ENCODE measurements at places on chromosomes 13 and 19.

DNA sequence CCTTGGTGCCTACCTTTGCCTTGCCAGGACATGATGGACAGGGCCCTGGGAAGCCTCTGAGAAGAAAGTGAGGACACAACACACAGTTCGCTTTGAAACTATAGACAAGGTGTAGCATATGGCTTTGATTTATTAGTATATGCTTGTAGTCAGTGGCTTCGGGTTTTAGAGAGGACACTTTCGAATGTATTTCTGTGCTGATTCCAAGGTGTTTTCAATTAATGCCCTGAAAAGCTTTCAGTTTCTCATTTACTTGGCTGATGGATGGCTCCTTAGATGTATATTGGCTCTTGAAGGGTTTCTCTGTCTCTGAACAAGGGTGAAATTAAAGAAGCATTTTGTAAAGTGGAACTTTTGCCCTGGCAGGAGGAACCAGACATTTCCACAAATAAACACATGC, 106.9 kb downstream of the POSTN start:
- DNase-seq: no peak

DNA sequence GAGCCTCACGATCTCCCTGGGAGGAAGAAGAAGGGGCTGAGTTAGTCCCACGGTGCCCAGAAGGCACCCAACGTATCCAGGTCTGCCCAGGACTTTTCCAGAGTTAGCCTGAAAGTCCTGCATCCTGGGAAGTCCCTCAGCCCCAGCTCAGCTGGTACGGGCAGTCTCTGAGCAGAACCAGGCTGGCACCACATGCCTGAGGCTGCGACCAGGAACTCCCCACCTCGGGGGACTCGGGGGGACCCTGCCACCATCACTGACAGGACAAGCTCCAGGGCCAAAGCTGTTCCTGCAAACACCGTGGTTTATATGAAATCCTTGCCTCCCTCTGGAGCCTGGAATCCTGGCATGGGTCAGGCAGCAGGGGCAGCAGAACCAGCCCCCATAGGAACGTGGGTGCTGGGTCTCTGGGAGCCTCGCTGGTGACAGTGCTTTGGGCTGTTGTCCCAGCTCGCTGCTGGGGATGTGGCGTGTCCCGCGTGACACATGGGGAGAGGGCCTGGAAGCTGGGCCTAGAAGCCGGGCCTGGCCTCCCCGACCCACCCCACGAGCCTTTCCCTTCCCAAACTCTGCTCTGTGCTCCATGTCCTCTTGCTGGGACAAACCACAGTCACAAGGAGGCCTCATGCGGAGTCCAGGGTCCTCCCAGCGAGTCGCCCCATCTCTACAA, 55.5 kb downstream of the GNG7 start:
- no peak for DNase-seq

- DNase-seq: no peak
These were observed 90.2 kb upstream of the UQCRFS1 start for GRCh38 chr19:29303069-29303718.

- DNase-seq: no peak
These were observed 4.3 kb downstream of the LGALS14 start for GRCh38 chr19:39708594-39708993.
